Breast epithelium (tissue), 4 donors: ENCODE measurements at places on chromosomes 7 and 10. TPM values are rescaled to one million over a fixed set of nuclear protein-coding genes. Genes with fewer than 3 reads are reported as not detected.
A peak's percentile ranks its signal among the peaks of the same experiment; 100 is the strongest.

GRCh38 chr10:83076443-83076842 is 1062.9 kb upstream of the GHITM start:
- H3K27ac ChIP-seq, result no peak overlapping the region
- H3K4me3 ChIP-seq, result no peak overlapping the region
- H3K4me1 ChIP-seq, result no peaks in the 10 kb centered on the region
- H3K36me3 ChIP-seq, result no peaks in the 10 kb centered on the region
- no peak for DNase-seq
- no peaks in the 10 kb centered on the region for H3K27me3 ChIP-seq

DNA sequence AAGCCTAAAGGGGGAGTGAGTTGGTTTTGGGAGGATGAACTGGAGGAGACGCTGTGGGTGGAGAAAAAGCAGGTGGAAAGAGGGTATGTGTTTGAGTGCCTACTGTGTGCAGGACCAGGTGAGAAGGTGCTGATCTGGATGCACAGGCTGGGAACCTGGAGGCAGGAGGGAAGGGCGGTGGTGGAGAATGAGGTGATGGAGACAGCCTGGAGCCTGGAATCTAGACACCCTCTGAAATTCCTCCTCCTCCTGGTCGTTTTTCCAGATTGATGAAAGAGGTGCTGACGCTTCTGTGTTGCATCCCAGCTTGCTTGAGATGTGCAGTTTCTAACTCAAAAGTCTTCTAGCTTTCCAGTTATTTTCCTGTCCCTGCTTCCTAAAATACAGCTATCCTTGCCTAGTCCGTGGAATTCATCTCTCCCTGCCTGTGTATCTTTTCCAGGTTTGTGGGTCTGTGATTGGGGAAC is 67.5 kb downstream of the LRMDA start:
- H3K4me1 ChIP-seq, result no peaks in the 10 kb centered on the region
- DNase-seq, result no peak
- H3K27me3 ChIP-seq, result no peaks in the 10 kb centered on the region
- H3K4me3 ChIP-seq, result no peak overlapping the region
- no peak overlapping the region for H3K27ac ChIP-seq

- no peak for DNase-seq
- no peaks in the 10 kb centered on the region for H3K4me1 ChIP-seq
- H3K4me3 ChIP-seq, result no peak overlapping the region
- H3K27me3 ChIP-seq, result no peaks in the 10 kb centered on the region
- H3K36me3 ChIP-seq, result no peaks in the 10 kb centered on the region
Observed at GRCh38 chr10:76899490-76899889, 738.1 kb downstream of the KCNMA1 start.

DNA sequence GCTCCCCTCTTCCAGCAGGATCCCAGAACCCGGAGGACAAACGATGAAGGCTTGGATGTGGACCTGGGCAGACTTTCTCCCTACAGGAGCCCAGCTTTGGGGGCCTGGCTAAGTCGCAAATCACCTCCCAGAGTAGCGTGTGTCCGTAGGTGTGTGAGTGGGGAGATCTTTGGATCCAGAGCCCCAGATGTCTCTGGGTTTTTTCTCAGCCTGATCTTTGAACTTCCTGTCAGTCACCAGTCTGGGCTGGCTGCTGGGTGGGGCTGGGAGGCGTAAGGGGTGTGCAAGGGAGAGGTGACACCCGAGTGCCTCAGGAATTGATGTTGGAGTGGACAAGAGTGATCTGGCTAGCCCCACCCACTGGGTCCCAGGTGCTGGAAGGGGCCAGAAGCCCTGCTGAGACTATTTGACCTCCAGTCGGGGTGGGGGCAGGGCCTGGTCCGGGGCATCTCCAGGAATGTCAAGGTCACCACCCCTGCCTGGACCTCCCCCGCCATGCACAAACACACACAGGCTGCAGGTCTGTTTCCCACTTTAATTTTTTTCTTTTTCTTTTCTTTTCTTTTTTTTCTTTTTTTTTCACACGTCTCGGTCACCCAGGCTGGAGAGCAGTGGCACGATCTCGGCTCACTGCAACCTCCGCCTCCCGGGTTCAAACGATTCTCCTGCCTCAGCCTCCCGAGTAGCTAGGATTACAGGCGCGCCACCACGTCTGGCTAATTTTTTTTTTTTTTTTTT is at the start of gene MOGAT3:
Gene MOGAT3 (minus strand): TSS at position 175 of the 738 bp plus-strand sequence. CDS start 182 bp downstream, outside the sequence.
- H3K36me3 ChIP-seq, result no peaks in the 10 kb centered on the region
- no peak for DNase-seq
- H3K4me1 ChIP-seq, result no peaks in the 10 kb centered on the region
- H3K4me3 ChIP-seq, result peak within 1 kb of the TSS; percentile 59
- H3K27me3 ChIP-seq, result peaks cover 41% of the 10 kb centered on the region

DNA sequence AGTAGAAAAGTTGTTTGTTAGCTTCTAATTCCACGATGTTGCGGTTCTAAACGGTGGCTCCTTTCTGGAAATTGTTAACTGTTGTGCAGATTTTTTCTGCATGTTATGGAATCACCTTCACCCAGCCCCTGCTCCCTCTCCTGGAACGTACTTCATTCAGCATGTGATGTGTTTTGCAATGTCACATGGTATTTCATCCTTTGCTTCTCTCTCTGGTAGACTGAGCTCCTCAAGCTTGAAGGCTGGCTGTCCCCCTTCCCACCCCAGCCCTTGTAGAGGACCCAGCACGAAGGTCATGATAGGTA is 4.4 kb downstream of the PPP2R2D start:
- peaks cover 9% of the 10 kb centered on the region for H3K4me1 ChIP-seq
- no peak overlapping the region for H3K4me3 ChIP-seq
- DNase-seq, result no peak
- no peaks in the 10 kb centered on the region for H3K27me3 ChIP-seq
- no peaks in the 10 kb centered on the region for H3K36me3 ChIP-seq
- no peak overlapping the region for H3K27ac ChIP-seq

GRCh38 chr7:113299748-113300147 is 181.4 kb upstream of the SMIM30 start:
- H3K27me3 ChIP-seq, result no peaks in the 10 kb centered on the region
- no peaks in the 10 kb centered on the region for H3K36me3 ChIP-seq
- H3K27ac ChIP-seq, result no peak overlapping the region
- H3K4me1 ChIP-seq, result no peaks in the 10 kb centered on the region
- DNase-seq, result no peak
- no peak overlapping the region for H3K4me3 ChIP-seq

- DNase-seq, result no peak
- no peak overlapping the region for H3K4me3 ChIP-seq
- H3K4me1 ChIP-seq, result no peaks in the 10 kb centered on the region
- no peaks in the 10 kb centered on the region for H3K36me3 ChIP-seq
- H3K27me3 ChIP-seq, result no peaks in the 10 kb centered on the region
Observed at GRCh38 chr7:16993543-16993942, 111.8 kb upstream of the AGR3 start.

GRCh38 chr7:77222819-77223218 is 23.2 kb upstream of the FGL2 start:
- no peaks in the 10 kb centered on the region for H3K27me3 ChIP-seq
- H3K36me3 ChIP-seq, result no peaks in the 10 kb centered on the region

GRCh38 chr10:106863549-106863948 is 301.0 kb downstream of the SORCS1 start:
- no peak overlapping the region for H3K4me3 ChIP-seq
- no peaks in the 10 kb centered on the region for H3K27me3 ChIP-seq
- no peak overlapping the region for H3K27ac ChIP-seq
- DNase-seq, result no peak
- H3K4me1 ChIP-seq, result no peaks in the 10 kb centered on the region

DNA sequence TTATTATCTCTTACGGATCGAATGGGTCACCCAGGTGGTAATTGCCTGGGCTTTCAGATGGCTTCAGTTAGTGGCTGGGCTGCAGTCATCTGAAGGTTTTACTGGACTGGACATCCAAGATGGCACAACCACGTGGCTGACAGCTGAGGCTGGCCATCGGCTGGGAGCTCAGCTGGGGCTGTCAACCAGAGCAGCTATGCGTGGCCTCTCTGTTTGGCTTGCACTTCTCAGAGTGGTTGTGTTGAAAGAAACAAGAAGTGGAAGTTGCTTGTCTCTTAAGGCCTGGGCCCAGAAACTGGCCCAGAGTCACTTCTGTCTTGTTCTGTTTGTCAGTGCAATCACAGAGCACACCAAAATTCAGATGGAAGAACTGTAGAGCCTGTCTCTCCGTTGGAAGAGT is 5.7 kb upstream of the GDI2 start:
- H3K27ac ChIP-seq, result no peak overlapping the region
- H3K36me3 ChIP-seq, result no peaks in the 10 kb centered on the region
- H3K27me3 ChIP-seq, result no peaks in the 10 kb centered on the region
- H3K4me1 ChIP-seq, result no peaks in the 10 kb centered on the region

- no peaks in the 10 kb centered on the region for H3K4me1 ChIP-seq
- no peak overlapping the region for H3K27ac ChIP-seq
- no peaks in the 10 kb centered on the region for H3K27me3 ChIP-seq
Observed at GRCh38 chr7:93235541-93235940, 3.4 kb downstream of the VPS50 start.

DNA sequence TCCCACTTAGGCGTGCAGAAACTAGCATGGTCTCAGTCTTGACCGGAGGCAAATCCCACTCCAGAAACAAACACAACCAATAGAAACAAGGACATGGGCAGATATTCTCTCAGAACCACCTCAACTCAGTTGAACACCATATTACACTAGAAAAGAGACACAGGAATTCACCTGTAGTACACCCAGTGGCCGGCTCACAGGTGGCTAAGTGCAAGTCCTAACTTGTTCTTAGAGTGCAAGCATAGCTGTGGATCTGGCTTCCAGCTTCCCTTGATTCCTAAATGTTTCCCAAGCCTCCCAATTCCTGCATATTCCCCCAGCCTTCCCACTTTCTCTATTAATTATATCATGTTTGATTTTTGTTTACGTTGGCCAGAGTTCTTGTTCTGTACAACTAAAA is 164.4 kb downstream of the TPK1 start:
- no peak overlapping the region for H3K4me3 ChIP-seq
- DNase-seq, result no peak
- no peak overlapping the region for H3K27ac ChIP-seq
- no peaks in the 10 kb centered on the region for H3K4me1 ChIP-seq
- H3K27me3 ChIP-seq, result no peaks in the 10 kb centered on the region

DNA sequence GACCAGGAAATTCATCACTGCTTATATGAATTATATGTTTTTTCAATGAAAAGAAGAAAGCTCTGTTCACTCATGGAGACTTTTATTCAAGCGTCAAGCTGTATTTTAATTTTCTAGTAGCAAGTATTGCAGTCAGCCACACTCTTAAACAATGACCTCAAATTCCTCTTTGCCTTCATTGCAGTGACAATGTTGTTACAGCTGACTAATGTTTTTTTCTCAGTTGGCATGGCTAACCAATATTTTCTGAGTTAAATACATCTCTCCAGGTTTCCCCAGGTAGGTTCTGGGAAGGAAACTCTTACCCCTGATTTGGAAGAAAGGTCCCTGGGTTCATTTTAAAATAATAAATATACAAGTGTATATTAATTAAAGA is 241.5 kb downstream of the WDR11 start:
- no peak overlapping the region for H3K4me3 ChIP-seq
- no peaks in the 10 kb centered on the region for H3K27me3 ChIP-seq
- DNase-seq, result no peak

DNA sequence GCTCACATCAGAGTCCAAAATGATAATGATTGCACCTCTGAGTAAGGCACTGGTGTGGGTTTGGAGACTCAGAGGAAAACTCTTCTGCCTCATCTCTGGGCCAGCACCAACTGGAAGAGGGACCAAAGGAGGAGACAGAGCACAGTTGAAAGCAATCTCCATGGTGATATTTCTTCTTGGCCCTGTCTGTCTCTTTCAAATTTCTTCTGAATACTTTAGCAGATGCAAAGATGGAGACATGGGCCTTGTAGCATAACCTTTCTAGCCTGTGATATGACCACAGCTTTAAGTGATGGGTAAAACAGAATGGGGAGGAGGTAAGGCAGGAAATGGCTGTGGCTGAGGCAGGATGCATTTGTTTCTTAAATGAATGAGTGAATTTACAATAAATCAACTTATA is 12.2 kb upstream of the GIMAP7 start:
- no peaks in the 10 kb centered on the region for H3K27me3 ChIP-seq
- no peak overlapping the region for H3K4me3 ChIP-seq
- no peak overlapping the region for H3K27ac ChIP-seq
- H3K36me3 ChIP-seq, result no peaks in the 10 kb centered on the region

GRCh38 chr10:122007415-122007814 is 18.5 kb downstream of the TACC2 start:
- no peak overlapping the region for H3K4me3 ChIP-seq
- no peaks in the 10 kb centered on the region for H3K36me3 ChIP-seq
- H3K27ac ChIP-seq, result no peak overlapping the region
- no peaks in the 10 kb centered on the region for H3K27me3 ChIP-seq
- DNase-seq, result no peak
- H3K4me1 ChIP-seq, result no peaks in the 10 kb centered on the region

- no peak overlapping the region for H3K27ac ChIP-seq
- H3K36me3 ChIP-seq, result no peaks in the 10 kb centered on the region
- DNase-seq, result no peak
- no peaks in the 10 kb centered on the region for H3K4me1 ChIP-seq
- H3K4me3 ChIP-seq, result peak overlapping the region; percentile 93
- no peaks in the 10 kb centered on the region for H3K27me3 ChIP-seq
Observed at GRCh38 chr10:119543814-119544642, 1.5 kb upstream of the RGS10 start.

DNA sequence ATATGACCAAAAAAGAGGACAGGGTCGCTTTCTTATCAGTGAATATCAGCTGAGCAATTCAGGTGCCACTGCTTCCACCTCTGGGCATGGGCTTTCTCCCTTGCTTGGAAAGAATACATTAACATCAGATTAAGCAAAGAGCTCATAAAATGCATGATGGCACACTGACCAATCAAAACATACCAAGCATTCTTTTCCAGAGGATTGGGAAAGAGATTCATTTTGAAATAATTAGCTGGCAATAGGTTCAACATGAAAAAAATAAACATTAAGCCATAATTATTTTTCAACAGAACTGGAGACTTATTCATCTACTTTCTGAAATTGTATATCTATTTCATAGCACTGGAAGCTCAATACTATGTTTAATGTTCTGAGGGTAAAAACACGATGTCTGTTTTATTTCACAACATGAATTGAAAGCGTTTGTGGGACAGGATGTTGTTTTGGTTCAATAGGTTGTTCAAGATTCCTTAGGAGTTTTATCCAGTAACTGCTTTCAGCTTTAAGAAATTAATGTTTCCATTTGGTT is 53.2 kb downstream of the TFAM start:
- peaks cover 4% of the 10 kb centered on the region for H3K4me1 ChIP-seq
- no peaks in the 10 kb centered on the region for H3K36me3 ChIP-seq
- DNase-seq, result no peak
- no peak overlapping the region for H3K4me3 ChIP-seq

DYNC1I1 gene
- 6.6 TPM for total RNA-seq

ITIH5 gene
- total RNA-seq, result 407 TPM

SPDYE2B gene
- not detected for total RNA-seq

ATE1 gene
- total RNA-seq, result 46.8 TPM

CTAGE6 gene
- total RNA-seq, result not detected

BRAF gene
- total RNA-seq, result 106 TPM

NSUN6 gene
- 11.8 TPM for total RNA-seq

NAT16 gene
- not detected for total RNA-seq
